Omental fat pad (tissue), 4 donors: ENCODE measurements at places on chromosomes 2 and 18.
A peak's percentile ranks its signal among the peaks of the same experiment; 100 is the strongest.

DNA sequence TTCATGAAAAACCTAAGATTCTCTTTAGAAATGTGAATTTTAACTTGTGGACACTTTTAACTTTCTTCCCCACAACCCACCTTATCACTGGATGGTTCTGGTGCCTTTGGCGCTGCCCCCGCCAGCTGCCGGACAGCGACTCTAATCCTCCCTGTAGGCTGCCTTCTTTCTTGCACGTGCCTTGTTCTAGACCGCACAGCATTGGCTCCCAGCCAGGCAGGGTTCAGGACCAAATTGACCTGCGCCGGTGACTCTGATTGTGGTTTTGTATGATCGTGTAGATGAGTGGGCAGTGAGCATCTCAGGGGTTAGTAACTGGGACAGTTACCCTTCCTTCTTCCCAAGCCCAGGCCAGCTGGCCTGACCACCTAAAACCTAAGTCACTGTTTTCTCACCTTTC is 106.8 kb downstream of the ASAP2 start:
- DNase-seq = no peak

- DNase-seq = no peak
These were observed 4.9 kb downstream of the MAP3K2 start for GRCh38 chr2:127382831-127383230.

- no peak for DNase-seq
These were observed 207.3 kb downstream of the SUCLG1 start for GRCh38 chr2:84251651-84252302.

- DNase-seq = no peak
These were observed 337.7 kb downstream of the DYSF start for GRCh38 chr2:71791061-71791450.

DNA sequence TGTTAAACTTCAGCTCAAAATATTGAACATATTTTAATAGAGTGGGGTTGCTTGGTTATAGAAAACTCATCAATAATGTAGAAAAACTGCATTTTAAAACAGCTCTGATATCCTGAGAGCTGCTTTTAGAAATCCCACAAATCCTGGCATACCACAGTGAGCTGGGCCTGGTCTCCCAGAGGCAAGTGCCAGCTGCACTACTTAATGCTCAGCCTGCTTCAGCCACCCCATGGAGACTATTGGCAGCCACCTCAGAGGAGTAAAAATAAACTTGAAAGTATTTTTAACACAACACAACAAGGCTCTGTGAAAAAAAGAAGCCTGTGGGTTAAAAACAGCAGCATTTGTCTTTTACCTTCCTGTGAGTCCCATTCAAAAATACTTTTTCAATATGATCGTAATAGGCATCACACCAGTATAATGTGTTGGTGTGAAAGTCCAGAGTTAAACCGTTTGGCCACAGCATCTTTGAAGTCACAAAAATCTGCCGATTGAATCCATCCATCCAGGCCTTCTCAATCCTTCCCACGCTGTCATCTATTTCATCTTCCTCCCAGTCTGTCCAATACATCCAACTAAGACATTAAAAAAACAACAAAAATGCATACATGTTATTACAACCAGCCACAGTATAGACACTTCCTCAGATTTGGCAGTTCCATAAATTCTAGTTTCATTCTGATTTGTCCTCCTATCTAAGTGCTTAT is 1115.3 kb downstream of the LRP1B start:
- no peak for DNase-seq

GRCh38 chr18:33745871-33746545 is 168.0 kb downstream of the ASXL3 start:
- no peak for DNase-seq

DNA sequence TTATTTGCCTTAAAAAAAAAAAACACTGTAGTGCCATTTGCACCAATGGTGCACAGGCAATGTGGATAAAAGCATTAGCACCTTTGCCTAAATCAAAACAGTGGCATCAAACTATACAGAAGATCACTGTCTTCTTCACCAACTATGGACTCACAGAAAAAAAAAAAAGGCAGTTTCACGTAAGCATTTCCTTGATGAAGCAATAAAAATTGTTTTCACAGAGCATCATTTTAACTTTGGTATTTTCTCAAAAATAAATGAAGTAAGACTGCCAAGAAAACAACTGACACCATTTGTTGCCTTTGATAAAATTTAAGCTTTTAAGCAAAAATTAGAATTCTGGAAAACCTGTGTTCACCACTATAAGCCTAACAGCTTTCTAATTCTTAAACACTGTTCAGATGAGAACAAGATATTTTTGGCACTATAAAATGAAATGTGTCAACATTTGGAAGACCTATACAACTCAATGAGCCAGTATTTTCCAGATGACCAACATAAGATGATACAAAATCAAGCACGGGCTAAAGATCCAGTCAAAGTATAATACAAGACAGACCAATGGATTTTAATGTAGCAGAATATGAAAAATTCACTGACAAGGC is 21.1 kb downstream of the METTL8 start:
- no peak for DNase-seq

GRCh38 chr18:59051470-59052165 is 88.1 kb upstream of the SEC11C start:
- DNase-seq = no peak

GRCh38 chr2:45984896-45985473 is 312.2 kb upstream of the EPAS1 start:
- DNase-seq = no peak

DNA sequence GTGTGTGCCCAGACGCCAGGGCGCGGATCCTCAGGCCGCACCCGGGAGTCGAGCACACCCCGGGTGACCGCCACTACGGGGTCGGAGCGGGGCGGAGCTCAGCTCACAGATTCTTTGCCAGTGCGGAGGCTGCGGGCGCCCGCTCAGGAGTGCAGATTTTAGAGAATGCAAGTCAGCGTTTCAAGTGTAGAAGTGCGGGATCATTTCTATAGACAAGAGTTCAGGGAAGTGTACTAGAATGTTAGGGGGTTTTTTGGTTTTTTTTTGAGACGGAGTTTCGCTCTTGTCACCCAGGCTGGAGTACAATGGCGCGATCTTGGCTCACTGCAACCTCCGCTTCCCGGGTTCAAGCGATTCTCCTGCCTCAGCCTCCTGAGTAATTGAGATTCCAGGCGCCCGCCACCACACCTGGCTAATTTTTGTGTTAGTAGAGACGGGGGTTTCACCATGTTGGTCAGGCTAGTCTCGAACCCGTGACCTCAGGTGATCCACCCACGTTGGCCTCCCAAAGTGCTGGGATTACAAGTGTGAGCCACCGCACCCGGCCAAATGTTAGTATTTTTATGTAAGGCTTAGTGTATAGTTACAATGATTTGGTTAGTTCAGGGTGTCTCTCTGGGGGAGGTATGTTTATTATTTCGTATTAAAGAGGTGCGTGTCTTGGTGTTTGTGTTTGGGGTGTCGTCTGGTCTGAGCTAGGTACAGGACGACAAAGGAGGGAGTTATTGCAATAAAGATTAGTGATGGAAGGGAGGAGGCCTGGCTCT is 619 bp upstream of the FAM168B start:
- DNase-seq = peak; percentile 55

- no peak for DNase-seq
These were observed 30.0 kb upstream of the TWIST2 start for GRCh38 chr2:238817891-238818290.

DNA sequence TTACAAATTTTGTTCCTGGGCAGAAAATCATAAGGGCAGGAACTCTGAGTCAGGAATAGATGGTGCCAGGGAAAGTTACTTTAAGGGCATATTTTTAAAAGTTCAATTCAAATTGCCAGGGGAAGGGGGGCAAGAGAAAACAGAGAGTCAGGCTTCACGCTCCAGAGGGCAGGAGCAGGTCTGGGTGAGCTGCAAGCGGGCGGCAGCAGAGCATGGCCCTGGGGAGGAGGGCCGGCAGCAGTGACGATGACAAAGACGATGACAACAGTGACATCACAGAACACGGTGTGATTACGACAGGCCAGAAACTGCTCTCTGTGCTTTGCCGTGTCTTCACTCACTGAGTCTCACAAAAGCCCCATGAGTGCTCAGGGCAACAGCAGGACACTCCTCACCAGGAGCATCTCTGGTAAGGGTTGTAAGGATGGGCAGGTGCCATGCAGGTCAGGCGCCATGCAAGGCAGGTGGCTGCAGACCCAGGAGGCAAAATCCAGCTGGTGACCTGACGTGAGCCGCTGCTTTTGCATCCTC is 23.3 kb downstream of the CHST10 start:
- DNase-seq = no peak

DNA sequence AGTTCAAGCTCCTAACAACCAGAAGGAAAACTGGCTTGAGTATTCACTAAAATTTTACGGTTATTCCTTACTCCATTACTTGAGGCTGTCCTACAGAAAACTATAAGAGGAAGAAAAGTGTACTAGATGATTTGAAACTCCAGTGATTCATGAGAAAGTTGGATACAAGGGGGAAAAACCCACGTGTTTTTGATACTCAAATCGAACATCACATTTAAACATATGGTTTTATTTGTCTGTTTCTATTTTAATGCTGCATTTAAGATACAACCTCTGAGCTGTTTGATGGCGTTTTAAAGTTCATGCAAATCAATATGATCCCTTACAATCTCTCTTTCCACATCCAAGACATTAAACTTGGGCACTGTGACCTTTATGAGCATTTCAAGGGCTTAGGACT is 125.1 kb upstream of the LMAN1 start:
- DNase-seq = no peak

- DNase-seq = no peak
These were observed 1.0 kb upstream of the NFATC1 start for GRCh38 chr18:79394534-79395307.

GRCh38 chr2:65503746-65504145 is 71.3 kb upstream of the SPRED2 start:
- no peak for DNase-seq

GRCh38 chr2:28687171-28687570 is 64.5 kb upstream of the PPP1CB start:
- no peak for DNase-seq
